ENCODE measurements at places on chromosomes 2 and 18.

DNA sequence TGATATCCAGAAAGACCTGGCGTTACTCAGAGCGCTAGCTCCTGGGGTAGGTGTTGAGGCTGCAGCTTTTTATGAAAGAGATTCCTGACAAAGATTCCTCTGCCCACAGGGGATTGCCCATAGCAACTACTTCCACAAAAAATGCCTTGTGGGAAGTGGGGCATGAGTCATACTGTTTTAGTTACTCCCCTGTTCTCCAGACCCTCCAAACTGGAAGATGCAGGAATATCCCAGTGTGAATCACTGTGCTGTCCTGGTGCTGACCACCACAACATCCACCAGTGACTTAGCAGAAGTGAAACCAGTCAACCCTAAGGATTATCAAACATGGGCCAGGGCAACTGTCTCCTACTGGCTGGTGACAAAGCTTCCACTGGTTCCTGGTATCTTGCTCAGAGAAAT is 61.8 kb downstream of the CDH2 start:
- DNase-seq = peak; percentile 10

GRCh38 chr18:78969574-78970315 is 9.9 kb upstream of the SALL3 start:
- DNase-seq = no peak

DNA sequence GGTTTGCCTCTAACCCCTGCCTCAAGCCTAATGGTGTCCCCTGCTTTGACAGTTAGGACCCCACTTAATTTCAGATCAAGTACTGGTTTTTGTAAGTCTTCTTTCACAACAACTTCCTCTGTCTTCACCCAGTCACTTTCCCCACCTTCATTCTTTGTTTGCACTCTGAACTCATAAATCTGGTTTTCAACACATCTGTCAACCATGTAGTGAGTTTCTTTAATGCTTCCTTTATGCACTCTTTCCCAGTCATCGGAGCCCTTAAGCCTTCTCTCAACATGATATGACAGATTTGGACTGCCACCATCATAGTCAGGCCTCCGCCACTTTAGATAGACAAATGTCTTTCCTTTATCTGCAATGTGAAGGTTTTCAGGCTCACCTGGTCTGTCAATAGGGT is 109.1 kb downstream of the PLEKHA3 start:
- DNase-seq = no peak

GRCh38 chr2:231856959-231857358 is 69.2 kb downstream of the NPPC start:
- no peak for DNase-seq

DNA sequence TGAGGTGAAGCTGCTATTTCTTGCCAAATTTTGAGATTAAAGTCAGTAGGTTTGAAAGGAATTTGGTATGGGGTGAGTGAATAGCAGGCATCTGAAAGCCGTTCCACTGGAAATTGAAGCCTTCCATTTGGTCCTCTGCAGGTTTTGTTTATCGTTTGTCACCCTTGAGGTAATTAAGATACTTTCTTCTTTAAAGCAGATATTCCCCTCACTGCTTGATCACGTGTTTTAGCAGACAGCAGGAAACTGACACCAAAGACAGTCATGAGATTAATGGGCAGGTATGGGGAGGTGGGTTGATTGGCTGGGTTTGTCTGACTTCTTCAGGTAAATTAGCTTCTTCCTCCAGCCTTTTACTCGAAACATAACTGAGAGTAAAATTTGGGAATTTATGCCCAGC is 10.7 kb downstream of the LPIN1 start:
- no peak for DNase-seq

GRCh38 chr2:68057658-68058396 is 5.0 kb downstream of the C1D start:
- DNase-seq = no peak

DNA sequence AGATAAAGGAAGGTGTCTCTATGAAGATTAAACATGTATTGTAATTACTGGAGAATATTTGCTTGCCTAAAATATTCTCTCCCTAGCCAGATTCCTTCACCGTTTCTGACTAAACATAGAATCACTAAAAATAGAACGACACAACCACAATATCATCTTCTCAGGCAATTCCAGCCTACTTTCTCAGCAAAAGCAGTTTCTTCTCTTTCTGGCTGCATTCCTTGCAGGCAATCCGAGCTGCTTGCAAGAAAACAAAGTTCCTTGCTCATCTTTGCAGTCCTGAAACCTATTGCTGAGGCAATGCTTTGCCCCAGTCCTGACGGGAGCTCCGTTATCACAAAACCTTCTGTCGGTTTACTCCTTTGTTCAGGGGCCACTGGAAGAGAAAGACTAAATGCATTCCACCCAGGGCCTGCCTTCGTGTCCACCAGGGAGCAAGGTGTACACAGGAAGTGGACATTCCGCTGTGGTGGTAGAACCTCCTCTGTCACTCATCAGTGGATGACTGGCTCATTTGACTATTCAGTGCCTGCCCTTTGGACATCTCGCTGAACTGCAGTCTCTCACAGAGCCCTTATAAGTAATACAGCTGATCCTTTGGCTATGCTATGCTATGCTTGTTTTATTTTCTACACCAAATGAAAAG is 239.2 kb upstream of the DOK6 start:
- peak; percentile 4 for DNase-seq

GRCh38 chr2:184558713-184559464 is 39.4 kb upstream of the ZNF804A start:
- no peak for DNase-seq

- no peak for DNase-seq
Measured at GRCh38 chr2:120301284-120301683, 44.7 kb upstream of the INHBB start.

DNA sequence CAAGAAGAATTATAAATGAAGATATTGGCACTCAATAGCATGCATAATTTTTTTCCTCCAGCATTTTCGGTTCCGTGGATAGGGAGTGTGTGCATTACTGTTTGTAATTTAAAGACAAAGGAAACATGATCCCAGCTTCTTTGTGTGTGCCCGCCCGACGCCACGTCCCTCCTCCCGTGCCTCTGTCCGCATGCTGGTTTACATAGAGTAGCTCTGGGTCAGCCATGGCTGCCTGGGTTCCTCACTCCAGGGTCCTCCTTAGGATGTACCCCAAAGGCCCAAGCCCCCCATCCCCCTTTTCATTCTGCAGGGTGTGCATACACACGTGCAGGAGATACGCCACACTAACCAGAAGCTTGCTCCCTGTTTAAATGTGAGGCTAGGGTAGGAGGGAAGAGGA is 214.7 kb downstream of the KLHL29 start:
- DNase-seq = no peak

DNA sequence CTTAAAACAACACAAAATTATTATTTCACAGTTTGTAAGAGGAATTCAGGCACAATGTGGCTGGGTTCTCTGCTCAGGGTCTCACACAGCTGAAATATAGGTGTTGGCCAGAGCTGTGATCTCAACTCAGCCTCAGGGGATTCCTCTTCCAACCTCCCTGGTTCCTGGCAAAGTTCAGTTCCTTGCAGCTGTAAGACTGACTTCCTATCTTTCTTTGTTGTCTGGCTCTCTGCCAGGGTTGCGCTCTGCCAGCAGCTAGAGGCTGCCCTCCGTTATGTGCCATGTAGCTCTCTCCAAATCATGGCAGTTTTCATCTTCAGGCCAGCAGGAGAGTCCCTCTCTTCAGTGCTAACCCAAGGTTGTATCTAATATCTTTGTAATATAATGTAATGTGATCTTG is 272.5 kb upstream of the KCNJ3 start:
- DNase-seq = no peak

DNA sequence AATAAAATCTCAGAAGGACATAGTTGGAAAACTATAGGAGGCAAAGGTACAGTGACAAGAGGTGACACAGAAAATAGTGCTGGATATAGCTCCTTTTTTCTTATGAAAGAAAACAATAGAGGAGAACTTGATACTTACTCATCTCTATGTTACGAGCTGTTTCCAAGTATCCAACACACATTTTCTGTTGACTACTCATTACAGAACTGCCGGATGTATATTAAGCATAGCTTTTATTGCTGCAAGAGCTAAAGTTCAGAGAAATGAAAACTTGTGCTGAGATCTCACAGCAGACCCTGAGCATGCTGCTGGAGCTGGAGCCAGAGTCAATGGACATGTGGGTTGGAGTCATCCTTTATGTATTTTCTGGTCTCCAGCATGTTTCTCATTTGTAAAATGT is 210.0 kb upstream of the NT5C1B start:
- DNase-seq = no peak

DNA sequence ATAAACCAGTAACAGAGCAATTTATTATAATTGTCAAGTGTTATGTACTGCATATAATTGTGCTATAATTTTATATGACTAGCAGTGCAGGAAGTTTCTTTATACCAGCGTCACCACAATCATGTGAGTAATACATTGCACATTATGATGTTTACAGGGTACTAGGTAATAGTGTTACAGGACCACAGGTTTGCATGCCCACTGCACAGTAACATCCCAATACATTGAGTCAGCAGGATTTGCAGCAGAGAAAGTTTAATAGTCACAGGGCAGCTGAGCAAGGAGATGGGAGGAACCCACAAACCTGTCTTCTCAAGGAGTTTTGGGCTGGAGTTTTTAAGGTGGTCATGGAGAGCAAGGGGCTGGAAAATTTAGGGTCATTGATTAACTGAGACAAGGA is 1042.9 kb upstream of the ACVR2A start:
- no peak for DNase-seq

DNA sequence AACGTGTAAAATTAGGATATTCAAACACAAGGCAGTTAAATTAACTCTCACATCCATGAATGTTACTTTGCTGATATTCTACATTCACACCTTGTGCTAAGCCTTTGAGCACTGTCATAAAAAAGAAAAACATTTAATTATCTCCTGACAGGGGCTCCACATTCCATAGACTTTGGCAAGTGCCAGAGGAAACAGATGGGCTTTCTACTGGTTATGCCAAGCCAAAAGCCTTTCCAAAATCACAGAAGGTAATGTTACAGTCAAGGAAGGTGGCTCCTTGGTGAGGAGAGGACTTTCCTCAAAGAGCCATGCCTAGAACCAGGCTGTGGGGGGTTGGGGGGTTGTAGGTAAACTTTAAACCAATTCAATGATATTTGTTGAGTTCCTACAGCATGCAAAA is 12.4 kb downstream of the MYO5B start:
- no peak for DNase-seq

GRCh38 chr2:67645280-67646138 is 248.4 kb downstream of the ETAA1 start:
- no peak for DNase-seq

- no peak for DNase-seq
Measured at GRCh38 chr2:82790206-82791021, 1668.7 kb downstream of the SUCLG1 start.

DNA sequence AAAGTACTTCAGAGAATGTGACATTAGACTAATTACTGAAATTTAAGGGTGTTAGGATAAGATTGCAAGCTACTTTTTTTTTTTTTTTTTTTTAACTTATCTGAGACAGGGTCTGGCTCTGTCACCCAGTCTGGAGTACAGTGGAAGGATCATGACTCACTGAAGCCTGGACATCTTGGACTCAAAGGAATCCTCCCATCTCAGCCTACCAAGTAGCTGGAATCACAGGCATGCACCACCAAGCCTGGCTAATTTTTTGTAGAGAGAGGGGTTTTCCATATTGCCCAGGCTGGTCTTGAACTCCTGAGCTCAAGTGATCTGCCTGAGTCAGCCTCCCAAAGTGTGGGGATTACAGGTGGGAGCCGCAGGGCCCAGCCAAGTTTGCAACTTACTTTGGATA is 1246.0 kb upstream of the ZEB2 start:
- no peak for DNase-seq

- DNase-seq = no peak
Measured at GRCh38 chr2:37560863-37561614, 110.4 kb downstream of the CDC42EP3 start.

DNA sequence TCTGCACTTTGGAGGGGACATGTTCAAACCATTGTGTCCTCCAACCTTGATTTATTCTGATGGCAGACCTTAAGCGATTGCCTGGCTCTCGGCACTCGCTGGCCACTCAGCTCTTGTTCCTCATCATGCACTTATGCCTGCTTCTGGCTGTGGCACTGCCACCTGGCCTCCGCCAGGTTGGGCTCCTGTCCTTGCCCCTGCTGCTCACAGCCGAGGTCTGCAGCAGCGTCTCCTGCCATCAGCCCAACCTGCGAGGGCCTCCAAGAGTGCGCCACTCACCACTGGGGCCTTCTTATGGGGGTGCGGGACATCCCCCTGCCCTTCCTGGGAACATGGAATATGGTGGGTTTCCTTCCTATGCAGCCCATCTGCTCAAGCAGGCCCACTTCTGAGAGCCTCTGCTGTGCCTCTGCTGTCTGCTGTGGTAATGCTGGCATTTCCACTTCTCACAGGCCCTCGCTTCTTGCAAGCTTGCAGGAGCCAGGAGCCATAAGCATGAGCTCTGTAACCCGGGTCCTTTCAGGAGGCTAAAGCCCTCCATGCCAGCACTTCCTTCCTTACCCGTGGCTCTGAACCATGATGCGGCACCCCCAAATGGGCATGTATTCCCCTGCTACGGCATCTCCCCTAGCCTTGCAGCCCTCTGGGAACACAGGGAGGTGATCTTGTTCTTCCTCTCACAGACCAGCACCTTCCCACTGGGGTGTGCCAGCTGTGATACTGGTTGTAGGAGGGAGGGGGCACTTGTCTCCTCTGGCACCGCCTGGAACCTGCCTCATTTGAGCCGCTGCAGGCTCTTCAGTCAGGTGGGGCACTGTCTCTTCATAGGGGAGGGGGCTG is 58.6 kb upstream of the HS6ST1 start:
- DNase-seq = no peak

- DNase-seq = no peak
Measured at GRCh38 chr2:158894078-158894477, 74.4 kb upstream of the TANC1 start.

GRCh38 chr2:14927021-14927564 is 294.6 kb downstream of the LRATD1 start:
- no peak for DNase-seq
